Stimulated activated CD8-positive, alpha-beta memory T cell treated with anti-CD3 and anti-CD28 coated beads, Interleukin-15, amount 100 ng/mL, for 1 hour (primary cell): ENCODE measurements at places on chromosomes 5 and 9.

DNA sequence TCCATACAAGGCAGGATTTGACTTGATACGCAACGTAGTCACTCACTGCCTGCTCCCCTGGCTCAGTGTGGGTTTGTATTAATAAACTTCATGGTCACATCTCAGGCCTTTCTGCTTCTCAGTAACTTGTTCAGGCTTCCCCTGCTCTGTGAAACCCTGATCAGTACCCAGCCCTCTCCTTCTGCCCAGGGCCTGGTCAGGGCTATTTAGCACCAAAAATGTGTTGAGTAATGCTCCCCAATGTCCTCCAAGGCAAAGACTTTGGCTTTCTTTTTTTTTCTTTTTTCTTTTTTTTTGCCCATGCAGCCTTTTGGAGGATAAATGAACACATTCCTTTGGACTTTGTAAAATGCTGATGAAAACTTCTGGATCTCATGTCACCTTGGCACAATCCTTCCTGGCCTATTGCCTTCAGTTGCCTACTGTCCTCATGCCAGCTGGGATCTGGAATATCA is 399.2 kb upstream of the KLF4 start:
- no peak for DNase-seq

- DNase-seq: no peak
Observed at GRCh38 chr5:144004146-144004545, 166.3 kb downstream of the YIPF5 start.

DNA sequence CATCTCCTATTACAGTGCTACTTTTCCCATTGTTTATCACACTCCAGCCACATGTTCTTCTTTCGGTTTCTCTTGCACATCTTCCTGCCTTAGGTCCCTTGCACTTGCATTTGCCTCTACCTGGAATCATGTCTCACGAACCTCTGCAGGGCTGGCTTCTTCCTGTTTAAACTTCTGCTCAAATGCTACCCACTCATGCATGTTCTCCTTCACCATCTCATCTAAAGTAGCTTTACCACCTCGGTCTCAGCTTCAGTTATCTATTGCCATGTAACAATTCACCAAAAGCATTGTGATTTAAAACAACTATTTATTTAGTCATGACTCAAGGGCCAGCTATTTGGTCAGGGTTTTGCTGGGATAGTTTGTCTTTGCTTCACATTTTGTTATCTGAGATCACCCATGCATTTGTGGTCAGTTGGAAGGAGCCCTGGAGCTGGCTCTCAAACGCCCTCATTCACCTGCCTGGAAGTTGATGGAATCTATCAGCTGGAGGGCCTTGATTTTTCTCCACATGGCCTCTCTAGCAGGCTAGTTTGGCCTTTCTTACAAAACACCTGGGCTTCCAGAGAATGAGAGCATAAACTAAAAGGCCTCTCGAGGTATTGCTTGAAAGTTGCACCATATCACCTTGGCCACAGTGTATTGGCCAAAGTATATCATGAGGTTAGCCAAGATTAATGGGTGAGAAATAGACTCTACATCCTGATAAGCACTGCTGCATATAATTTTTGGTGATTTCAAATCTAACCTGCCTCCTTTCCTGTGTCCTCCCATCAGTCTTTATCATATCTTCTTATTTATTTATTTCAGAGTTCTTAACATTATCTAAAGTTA is 21.4 kb downstream of the SPINK1 start:
- no peak for DNase-seq

GRCh38 chr9:135184181-135185053 is 96.9 kb downstream of the OLFM1 start:
- no peak for DNase-seq

- no peak for DNase-seq
Observed at GRCh38 chr5:41109186-41109585, 38.0 kb upstream of the MROH2B start.

GRCh38 chr9:127805620-127806019 is 2.9 kb downstream of the FPGS start:
- DNase-seq: no peak

DNA sequence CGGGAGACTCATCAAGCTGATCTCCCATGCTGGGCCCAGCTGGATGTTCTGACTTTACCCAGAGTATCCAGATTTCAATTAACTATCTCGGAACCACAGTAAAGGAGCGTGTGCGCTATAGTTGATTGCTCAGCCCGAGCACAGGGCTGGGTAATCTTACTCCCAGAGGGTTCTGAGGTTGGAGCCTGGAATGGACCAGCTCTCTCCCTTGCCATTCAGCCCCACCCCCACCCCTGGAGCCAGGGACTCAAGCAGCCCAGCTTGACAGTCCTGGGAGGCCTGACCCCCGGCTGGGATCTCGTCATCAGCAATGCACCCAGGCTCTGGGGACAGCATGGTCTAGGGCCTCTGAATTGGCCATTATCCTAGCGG is 23.7 kb upstream of the PTGES start:
- no peak for DNase-seq

DNA sequence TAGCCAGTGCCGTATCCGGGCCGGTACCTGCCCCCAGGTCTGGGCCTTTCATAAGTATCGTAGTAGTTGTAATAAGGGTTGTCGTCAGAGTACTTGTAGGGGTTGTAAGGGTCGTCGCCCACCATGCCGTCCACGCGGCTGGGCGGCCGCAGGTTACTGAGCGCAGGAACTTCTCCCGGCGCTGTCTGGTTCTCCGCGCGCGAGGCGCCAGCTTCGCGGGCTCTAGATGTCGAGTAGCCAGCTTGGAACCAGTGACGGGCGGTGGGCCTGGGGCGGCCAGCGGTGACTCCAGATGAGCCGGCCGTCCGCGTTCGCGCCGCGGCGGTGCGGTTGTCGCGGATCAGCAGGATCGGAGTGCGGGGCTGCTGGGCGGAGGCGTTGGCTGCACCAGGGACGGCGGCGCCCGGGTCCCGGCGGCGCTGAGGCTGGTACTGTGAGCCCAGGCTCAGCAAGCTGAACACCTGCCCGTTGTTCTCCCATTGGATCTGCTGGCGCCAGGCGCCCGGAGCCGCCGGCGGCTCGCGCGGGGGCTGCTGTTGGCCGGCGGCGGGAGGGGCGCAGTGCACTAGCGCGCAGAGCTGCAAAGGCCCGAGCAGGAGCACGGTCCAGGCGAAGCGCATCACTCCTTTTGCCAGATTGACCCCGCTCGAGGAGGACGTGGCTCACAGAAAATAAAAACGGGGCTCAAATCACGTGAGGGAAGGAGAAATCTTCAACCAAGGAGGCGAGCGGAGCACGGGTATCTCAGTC is 518 bp downstream of the LOX start:
- DNase-seq: no peak

DNA sequence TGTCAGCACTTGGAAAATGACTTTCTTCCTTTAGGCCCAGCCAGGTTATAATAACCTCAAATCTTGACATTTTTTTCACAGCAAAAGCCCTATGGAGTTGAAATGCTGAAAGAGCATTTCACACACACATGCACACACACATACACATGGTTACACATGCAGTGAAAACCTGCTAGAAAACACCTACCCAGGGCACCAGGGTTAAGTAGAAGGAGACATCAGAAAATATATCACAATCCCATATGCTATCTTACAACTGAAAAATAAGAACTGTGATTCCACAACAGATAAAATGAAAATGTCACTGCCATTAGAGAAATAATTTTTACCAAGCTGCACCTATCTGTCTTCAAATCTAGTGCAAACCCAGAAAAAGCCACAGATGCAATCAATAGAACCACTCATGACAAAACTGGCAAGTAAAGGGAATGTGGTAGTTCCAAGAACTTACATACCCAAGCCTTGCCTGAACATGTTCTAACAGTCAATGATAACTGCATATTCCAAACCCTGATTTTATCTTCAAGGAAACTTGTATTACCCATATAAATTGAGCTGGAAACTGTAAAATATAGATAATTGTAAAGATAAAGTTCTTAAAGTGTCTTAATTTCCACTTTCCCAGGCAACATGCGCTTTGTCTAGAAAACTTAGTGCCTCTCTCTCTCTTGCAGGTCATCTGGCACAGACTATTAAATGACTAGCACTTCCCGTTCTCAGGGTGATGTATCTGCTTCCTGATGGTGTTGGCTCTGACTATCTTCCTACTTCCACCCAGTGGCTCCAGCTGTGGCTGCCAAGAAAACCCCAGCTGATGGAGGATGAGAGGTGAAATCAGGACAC is 250.2 kb upstream of the PTGER4 start:
- DNase-seq: no peak

GRCh38 chr5:144033486-144033885 is 137.0 kb downstream of the YIPF5 start:
- DNase-seq: no peak

DNA sequence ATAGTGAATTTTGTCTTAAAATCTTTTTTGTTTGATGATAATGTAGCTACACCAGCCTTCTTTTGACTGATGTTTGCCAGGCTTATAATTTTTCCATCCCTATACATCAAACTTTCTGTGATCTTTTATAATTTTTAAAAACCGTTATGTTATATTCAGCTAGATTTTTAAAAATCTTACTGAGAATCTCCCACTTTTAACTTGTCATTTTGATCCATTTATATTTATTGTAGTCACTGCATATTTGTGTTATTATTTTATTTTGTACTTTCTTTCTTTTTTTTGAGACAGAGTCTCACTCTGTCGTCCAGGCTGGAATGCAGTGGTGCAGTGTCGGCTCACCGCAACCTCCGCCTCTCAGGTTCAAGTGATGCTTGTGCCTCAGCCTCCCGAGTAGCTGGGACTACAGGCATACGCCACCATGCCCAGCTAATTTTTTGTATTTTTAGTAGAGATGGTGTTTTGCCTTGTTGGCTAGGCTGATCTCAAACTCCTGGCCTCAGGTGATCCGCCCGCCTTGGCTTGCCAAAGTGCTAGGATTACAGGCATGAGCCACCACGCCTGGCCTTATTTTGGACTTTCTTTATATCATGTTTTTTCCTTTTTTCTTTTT is 12.7 kb downstream of the MRRF start:
- DNase-seq: no peak

- DNase-seq: no peak
Observed at GRCh38 chr5:159458217-159458711, 128.0 kb upstream of the IL12B start.

- no peak for DNase-seq
Observed at GRCh38 chr5:57778501-57779091, 296.0 kb upstream of the ACTBL2 start.

DNA sequence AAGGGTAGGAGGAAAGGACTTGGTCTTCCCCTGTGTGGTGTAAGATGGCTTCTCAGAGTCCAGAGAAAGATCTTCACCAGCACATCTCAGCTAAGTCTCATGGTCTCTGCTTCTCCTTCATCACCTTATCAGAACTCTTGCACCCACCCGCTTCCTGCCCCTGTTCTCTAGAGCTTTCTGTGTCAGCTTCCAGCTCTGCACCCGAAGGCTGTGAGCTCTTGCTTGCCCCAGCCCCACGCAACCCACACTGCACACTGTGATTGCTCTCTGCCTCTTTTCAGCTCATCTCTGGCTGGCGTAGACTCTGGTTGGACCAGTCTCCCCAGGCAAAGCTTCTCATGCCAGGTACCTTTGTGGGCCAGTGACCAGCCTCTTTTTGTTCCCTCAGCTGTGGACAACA is 93.2 kb upstream of the RAPGEF1 start:
- DNase-seq: no peak

DNA sequence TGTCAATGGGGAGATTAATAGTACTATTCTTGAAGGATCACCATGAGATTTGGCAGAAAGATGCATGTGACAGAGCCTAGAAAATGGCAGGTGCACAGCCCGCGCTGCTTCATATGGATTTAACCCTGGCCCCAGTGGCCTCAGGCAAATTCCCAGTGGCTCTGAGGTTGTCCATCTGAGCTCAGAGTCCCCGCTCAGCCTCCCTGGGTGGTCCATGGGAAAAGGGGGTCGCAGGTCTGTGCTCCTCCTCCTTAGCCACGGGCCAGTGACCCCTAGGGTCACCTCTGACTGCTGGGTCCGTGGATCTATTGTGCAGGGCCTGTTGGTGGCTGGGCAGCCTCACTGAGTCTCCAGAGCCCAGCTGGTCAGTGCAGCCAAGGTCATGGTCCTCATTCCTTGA is 93.3 kb upstream of the BOD1 start:
- DNase-seq: no peak

GRCh38 chr5:171849585-171850323 is 64.1 kb downstream of the SMIM23 start:
- no peak for DNase-seq

- no peak for DNase-seq
Observed at GRCh38 chr5:98933445-98934072, 4.8 kb upstream of the CHD1 start.

DNA sequence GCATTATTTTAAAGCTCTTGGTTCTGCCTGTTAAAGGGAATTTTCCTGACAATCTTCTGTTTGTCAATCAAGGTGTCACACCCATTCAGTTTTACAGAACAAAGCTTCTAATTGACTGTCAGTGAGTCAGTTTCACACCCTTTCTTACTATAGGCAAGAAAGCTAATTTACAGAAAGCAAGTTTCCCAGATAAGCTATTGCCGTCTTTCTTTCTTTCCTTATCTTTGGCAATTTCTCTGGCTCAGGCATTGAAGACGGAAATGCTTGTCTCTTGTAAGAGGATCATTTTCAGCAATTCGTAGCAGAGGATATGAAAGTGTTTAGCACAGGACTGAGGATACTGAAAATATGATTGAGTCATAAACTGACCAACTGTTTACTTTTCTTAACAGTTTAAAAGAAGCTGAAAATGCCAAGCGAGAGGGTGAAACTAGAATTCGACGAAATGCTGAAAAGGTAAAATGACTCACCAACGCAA is 27.0 kb downstream of the SPINK5 start:
- no peak for DNase-seq

DNA sequence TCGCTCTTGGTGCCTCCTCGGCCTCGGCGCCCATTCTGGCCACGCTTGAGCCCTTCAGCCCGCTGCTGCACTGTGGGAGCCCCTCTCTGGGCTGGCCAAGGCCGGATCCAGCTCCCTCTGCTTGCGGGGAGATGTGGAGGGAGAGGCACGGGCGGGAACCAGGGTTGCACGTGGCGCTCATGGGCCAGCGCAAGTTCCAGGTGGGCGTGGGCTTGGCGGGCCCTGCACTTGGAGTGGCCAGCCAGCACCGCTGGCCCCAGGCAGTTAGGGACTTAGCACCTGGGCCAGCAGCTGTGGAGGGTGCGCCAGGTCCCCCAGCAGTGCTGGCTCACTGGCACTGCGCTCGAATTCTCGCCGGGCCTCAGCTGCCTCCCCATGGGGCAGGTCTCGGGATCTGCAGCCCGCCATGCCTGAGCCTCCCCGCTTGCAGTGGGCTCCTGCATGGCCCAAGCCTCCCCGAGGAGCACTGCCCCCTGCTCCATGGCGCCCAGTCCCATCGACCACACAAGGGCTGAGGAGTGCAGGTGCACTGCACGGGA is 106.4 kb downstream of the SMC2 start:
- DNase-seq: no peak

DNA sequence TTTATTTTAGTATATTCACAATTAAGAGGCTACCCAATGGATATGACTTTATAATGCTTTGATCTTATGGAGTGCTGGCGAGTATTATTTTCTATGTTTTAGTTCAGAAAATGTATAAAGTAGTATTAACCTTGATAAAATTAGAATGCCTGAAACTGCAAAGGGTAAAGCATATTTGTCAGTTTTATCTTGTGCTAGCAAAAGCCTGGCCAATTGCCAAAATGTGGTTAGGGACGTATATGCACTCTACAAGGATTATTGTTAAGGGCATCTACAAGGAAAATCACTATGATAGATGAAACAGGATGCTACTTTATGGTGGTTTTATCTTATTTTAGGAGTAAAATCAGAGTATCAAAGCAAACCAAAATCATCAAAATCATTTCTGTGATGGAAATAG is 281.7 kb downstream of the CCDC171 start:
- DNase-seq: no peak
